ENCODE measurements at places on chromosomes 7 and 10.
A peak's percentile ranks its signal among the peaks of the same experiment; 100 is the strongest.

DNA sequence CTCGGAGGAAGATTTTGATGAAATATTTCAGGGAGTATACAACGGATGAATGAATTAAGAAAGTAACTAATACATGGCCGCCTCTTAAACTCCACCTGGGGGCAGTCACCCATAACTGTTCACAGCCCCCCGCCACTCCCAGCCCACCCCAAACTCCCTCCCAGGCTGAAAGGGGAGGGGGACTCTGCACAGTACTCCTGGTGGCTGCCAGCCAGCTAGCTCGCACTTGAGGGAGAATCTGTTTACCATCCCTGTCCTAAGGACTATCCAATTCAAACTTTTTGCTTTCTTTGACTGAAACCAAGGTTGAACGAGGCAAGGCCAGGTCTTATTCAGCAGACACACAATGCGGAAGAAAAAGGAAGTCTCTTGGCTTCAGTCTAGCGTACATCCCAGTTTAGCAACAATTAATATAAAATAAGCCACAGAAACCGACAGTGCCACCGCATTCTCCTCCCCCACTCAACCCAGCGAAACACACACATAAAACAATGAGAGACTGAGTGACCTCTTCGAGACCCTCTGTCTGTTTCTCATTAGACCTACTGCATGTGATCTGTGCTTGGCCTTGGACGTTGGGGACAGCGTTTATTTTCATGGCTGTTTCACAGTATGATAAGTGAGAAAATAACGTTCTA is 219.5 kb downstream of the GLI3 start:
- no peak for DNase-seq

GRCh38 chr10:110353244-110354119 is 48.8 kb upstream of the SMNDC1 start:
- peak; percentile 75 for DNase-seq

DNA sequence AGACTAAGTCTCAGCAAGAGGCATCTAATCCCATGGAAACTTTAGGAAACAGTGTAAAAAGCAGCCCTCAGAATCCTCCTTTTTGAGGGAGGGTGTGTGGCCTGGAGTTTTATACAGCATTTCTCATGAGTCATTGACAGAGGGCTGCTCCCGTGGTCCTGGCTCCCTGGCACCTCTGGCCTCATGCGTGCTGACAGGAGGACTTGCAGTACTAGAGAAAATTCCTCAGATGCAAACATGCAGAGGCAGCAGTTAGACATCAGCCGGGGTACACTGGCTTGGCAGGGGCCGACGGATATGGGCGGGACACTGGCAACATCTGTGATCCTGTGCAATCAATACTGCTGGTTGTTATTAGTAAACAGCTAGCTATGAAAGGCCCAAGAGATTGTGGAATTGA is 925.1 kb upstream of the CELF2 start:
- DNase-seq = peak; percentile 65

- DNase-seq = no peak
Observed at GRCh38 chr10:71028066-71028465, 139.7 kb upstream of the PCBD1 start.

DNA sequence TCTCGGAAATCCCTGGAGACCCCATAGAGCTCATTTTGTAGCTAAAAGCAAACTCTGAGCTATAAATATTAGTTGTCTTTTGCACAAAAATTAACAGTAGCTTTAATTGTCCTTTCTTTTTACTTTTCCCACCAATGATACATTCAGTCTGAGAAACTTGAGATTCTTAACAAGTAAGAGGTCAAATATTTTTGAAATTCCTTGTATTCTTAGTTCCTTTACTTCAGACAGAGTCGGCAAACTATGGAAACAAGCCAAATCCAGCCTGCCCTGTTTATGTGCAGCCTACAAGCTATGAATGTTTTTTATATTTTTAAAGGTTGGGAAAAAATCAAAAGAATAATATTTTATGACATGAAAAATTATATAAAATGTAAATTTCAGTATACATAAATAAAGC is 146.6 kb downstream of the CTNNA3 start:
- DNase-seq = no peak

DNA sequence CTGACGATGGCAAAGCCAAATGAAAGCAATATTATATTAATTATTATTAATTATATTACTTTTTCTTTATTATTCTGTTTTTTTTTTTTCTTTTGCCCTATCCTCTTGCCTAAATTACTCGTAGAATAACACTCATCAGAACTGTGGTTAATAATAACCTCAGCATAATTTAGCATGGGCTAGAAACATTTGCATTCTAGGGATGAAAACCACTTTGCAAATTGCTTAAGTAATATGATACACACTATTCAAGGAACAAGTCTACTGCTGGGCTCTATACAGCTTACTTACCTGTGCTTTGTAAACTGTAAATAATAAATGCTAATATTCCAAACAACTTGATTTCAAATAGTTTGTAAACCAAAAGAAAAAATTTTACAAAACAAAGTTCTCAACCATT is 375.8 kb downstream of the HGF start:
- DNase-seq = no peak

- no peak for DNase-seq
Observed at GRCh38 chr10:131786756-131787605, 113.8 kb upstream of the PPP2R2D start.

Measured in NCI-H226 (cell line).